ENCODE measurements at places on chromosomes 2 and 18.

GRCh38 chr18:58158008-58158407 lies 114.0 kb downstream of the NEDD4L start:
- DNase-seq: no peak

DNA sequence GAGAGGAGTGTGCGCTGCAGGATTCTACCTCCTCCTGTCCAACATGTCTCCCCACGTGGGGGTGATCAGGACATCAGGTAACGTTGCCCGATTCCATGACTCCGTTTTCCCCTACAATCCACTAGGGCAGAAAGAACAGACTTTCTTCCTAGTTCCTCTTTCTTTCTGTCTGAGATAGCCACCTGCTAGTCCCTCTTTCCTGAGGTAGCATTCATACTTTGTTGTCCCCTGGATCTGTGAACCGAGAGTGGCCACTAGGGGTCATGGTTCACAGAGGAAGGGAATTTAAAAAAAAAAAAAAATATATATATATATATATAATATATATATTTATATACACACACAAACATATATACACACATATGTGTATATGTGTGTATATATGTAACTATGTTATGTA lies 210.0 kb upstream of the ZNF521 start:
- no peak for DNase-seq

DNA sequence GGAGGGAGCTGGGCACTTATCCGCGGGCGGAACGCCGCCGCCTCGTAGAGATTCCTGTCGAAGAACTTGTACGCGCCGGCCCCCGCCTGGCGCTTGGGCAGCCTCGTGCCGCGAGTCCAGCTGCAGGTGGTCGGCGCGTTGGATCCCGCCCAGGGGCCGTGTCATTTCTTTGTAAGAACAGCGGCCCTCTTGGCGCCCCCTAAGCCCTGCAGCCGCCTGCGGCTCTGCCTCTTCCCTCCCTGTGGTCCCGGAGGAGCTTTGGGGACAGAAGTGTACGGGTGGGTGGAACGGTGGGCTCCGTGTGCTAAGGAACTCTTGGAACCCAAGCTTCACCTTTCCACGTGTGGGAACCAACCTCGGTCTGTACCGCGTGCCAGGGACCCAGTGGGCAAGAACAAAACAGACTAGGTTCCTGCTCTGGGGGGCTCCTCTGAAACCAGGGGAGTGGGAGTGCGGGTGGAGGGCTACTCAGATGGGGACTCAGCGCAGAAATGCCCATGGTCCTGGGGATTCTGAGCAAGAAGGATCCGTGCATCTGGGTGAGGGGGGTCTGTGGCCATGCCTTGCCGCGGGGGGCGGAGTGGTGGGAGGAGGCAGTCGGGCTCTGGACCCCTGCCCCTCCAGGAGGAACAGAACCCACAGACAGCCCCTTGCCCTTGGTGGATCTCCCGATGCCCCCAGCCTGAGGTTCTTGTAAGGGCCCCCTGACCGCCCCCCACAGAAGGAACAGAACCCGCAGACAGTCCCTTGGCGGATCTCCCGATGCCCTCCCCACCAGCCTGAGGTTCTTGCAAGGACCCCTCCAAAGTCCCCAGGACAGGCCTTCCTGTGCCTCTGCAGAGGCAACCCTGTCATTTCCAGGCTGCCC lies 1.5 kb downstream of the GPC1 start:
- DNase-seq: no peak

DNA sequence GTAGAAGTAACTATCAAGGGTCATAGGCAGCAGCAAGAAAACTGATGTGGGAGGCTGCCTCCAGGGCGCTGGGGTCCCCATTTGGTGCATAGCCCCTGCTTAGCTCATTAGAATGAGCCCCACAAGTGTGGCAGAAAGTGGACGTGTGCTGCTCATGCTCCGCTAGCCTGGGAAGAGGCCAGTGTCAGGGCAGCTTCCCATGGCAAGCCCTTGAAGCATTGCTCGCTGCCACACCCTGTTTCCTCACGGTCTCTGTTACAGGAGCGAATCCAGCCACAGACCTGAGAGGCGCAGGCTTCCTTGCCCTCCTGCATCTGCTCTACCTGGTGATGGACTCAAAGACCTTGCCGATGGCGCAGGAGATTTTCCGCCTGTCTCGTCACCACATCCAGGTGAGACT lies 22.5 kb downstream of the ELMOD3 start:
- no peak for DNase-seq

GRCh38 chr2:241777686-241778627 lies 1.3 kb downstream of the GAL3ST2 start:
- DNase-seq: no peak

GRCh38 chr2:98374958-98375570 lies 28.8 kb downstream of the CNGA3 start:
- DNase-seq: no peak

DNA sequence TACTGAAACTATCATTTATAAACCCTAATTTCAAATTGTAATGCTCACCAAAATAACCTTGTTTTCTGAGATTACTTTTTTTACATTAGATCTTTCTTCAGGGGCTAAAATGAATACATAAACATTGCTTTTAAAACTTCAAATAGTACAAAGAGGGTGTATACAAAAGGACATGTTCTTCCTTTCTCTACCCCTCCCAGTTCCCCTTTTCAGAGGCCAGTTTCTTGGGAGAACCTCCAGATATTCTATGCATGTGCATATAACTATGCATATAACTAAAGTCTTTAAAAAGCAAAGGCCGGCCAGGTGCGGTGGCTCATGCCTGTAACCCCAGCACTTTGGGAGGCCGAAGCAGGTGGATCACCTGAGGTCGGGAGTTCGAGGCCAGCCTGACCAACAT lies 10.6 kb upstream of the FAM117B start:
- no peak for DNase-seq

DNA sequence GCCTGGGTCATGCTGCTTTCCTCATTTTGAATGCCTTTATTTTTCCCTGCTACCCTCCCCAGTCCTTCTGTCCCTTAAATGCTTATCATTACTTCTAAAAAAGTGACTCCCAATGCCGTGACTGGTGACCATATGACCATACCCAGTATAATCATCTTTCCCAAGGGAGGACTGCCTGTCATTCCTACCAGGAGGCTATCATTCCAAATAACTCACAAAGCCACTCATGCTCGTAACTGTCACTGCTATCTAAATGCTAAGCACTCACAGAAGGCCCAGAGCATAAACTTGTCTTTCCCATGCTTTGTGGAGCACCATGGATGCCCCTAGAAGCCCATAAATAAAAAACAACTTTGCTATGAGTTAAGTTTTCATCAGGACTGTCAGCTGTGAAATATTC lies 38.7 kb upstream of the CREB1 start:
- DNase-seq: no peak

GRCh38 chr2:33588232-33588631 lies 10.9 kb downstream of the FAM98A start:
- no peak for DNase-seq

DNA sequence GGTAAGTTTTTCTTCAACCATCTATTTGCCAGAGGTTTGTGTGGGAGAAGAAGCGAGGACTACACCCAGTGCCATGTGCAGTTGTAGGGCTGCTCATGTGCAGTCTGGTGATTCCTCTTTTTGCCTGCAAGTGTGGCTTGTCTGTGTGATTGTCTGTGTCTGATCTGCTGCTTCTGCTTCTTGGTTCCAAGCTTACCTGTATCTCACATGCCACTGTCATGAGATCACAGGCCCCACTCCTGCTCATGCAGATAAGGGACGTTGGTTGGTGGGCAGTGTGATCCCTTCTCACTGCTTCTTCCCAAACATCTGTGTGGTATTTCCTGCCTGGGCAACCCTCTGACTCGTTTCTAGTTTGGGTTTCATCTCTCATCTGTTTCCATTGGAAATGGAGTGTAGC lies 27.1 kb downstream of the RRM2 start:
- DNase-seq: no peak

- DNase-seq: no peak
These were observed 37.0 kb downstream of the NABP1 start for GRCh38 chr2:191714925-191715324.

- no peak for DNase-seq
These were observed 2.1 kb upstream of the LRRFIP1 start for GRCh38 chr2:237625216-237625705.

GRCh38 chr2:28344756-28345373 lies 47.8 kb upstream of the FOSL2 start:
- DNase-seq: no peak

- DNase-seq: no peak
These were observed at the start of gene CTIF for GRCh38 chr18:48538531-48539405. Gene CTIF (plus strand): TSS chr18:48539031. CDS start chr18:48619566, 80,535 bp downstream.

DNA sequence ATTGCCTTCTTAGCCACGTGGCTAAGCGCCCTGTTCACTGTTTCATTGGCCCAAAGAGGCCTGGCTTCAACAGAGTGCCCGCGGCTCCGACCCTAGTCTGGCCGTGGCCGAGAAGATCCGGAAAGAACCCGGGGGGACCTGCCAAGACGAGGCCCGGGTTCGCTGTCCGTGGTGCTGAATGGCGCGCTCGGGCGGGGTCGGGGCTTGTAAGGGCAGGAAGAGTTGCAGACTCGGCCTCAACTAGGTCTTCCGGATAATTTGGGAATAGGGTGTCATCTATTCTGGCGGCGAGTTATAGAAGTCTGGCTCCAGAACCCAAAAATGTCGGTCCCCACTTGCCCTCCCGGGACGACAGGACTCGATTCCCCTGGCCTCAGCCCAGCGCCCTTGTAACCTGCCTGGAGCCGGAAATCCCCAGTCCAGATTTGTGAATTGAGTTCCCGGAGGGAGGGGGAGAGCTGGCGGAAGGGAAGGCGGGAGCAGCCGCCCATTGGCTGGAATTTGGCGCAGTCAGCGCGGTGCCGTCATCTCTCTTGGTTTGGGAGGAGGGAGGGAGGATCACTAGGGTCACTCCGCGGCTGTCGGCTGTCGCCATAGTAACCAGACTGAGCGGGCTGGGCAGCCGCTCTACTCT lies 3.5 kb downstream of the CDK5R2 start:
- peak; percentile 61 for DNase-seq

GRCh38 chr2:217562871-217563480 lies 439.8 kb downstream of the TNS1 start:
- DNase-seq: no peak
